ENCODE measurements at places on chromosomes 12 and 14.

GRCh38 chr12:52063981-52064649, 5.7 kb upstream of the ATG101 start:
- no peak for DNase-seq

GRCh38 chr12:102993537-102993936, 36.1 kb downstream of the ASCL1 start:
- no peak for DNase-seq

DNA sequence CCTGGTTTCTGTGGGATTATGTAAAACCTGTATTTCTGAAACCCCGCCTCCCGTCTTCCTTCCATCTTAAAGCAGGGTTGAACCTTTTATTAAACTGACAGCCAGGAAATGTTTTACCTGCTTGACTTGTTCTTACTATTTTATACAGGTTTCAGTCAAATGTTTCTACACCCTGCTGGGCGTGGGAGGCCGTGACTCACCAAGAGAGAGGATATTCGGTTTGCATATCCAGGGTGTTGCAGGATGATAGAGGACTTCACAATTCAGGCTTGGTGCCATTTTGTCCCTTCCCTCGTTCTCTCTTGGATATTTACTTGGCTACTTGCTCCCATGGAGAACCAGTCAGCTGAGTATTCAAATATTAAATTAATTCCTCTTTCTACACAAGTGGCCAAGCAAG, 69.7 kb downstream of the ARF6 start:
- DNase-seq, result no peak

DNA sequence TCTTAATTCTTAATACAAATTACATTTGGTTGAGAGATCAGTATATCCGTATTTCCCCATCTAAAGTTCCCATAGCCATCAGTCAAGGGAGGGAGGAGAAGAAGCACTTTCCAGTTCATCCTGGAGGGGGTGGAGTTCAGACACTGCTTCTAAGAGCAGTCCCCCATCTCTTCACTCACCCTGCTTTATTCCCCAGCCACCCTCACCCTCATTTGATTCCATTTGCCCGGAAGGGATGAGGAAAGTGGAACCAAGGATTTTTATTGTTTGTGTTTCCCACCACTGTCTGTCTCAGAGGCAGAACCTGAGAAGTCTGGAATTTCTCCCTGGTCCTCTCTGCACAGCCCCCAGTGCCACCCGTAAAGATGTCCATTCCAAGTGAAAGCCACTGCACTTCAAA, 134.2 kb upstream of the HIF1A start:
- no peak for DNase-seq

GRCh38 chr12:1851151-1851701, 30.9 kb downstream of the LRTM2 start:
- DNase-seq, result no peak

Measured in NCI-H187 (cell line).